NCI-H1105 treated with DMSO at 0.1 percent for 48 hours (cell line): ENCODE measurements at places on chromosomes 5 and 9.

DNA sequence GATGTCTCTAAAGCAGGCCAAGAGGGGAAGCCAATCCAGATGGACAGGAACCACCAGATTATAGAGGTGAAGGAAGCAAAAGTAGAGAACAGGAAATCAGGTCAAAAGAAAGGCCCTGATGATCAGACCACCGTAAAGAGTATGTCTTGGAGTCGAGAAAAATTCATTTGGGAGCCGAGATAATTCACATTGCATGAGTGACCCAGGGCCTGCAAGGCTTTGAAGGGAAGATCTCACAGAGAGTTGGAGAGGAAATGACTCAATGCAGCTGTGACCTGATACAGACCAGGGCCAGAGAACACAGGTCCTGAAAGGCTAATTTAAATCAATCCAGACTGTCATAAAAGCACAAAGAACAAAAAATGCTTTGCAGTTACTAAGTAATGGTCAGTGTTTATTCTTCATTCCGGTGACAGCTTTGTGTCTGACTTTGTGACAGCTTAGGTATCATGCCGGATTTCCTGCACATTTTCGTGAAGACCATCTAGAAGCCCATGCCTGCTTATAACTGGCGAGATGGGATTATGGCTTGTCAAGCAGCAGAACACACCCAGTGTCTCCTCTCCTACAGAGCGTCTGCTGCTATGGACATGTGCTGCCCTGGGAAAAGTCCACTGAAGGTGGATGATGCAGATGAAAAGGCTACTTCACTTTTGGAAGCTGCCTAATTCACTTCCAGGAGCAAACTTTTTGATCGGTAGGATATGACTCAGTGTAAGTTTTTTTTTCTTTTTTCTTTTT, 5.8 kb upstream of the ACTBL2 start:
- no peak for DNase-seq

GRCh38 chr5:133953568-133954145, 14.8 kb downstream of the C5orf15 start:
- no peak for DNase-seq

DNA sequence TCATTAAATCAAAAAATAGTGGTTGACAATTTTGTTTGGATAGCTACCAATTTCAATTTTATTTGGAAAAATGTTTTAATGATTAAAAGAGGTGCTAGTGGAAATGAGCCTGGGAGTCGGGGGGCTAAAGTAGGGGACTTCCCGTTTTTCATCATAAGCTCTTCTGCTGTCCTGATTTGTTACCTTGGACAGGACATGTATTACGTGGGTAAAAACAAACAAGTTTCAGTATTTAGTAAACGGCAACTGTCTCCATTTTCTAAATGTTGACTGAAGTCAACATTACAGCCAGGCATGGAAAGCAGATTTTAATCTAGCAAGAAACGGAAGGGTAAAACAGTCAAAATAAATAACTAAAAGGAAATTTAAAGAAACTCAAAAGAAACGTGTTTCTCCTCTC, 212.3 kb upstream of the GRAMD2B start:
- no peak for DNase-seq

- no peak for DNase-seq
These were observed 146.3 kb upstream of the FSTL4 start for GRCh38 chr5:133758641-133759040.

GRCh38 chr5:124039410-124039809, 527.4 kb downstream of the CSNK1G3 start:
- no peak for DNase-seq

- DNase-seq, result no peak
These were observed 19.5 kb upstream of the MXD3 start for GRCh38 chr5:177330991-177331842.

GRCh38 chr9:88732128-88732527, 197.2 kb downstream of the NXNL2 start:
- DNase-seq, result peak; percentile 8

- DNase-seq, result no peak
These were observed 68.9 kb upstream of the EQTN start for GRCh38 chr9:27365707-27366376.

GRCh38 chr9:114117614-114117995, 18.5 kb upstream of the KIF12 start:
- DNase-seq, result no peak

DNA sequence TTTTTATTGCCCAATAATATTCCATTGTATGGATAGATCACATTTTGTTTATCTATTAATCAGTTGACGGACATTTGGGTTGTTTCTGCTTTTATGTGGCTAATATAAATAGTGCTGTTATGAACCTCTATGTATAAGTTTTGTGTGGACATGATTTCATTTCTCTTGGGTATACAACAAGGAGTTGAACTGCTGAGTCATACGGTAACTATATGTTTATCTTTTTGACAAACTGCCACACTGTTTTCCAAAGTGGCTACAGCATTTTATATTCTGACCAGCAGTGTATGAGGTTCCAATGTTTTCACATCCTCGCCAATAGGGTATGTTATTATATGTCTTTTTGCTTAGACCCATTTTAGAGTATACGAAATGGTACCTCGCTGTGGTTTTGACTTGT, 264.3 kb downstream of the RFX3 start:
- DNase-seq, result no peak

DNA sequence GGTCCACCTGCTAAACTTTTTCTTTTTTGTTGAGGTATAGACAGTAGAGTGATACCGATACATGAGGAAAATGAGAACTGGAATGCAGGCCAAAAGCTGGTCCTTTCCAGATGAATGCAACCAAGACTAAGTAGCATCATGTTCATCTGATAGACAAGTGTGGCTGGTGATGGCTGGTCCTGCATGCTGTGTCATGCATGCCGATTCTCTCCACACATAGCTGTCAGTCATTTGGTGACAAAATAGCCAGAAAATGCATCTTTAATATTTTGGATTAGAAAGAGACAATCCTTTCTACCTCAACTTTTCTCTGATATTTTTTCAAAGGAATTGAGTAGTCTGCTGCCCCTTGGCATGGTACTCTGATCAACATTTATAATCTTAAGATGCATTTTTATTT, 49.9 kb downstream of the ZSWIM6 start:
- DNase-seq, result no peak

- no peak for DNase-seq
These were observed 541 bp upstream of the TBCA start for GRCh38 chr5:77776554-77777206.
